ENCODE measurements at places on chromosomes 11 and 22. TPM values are rescaled to one million over a fixed set of nuclear protein-coding genes. Genes with fewer than 3 reads are reported as not detected.

- peak; percentile 78 for DNase-seq
These were observed 53.3 kb downstream of the NCAM1 start for GRCh38 chr11:113014262-113015097.

DNA sequence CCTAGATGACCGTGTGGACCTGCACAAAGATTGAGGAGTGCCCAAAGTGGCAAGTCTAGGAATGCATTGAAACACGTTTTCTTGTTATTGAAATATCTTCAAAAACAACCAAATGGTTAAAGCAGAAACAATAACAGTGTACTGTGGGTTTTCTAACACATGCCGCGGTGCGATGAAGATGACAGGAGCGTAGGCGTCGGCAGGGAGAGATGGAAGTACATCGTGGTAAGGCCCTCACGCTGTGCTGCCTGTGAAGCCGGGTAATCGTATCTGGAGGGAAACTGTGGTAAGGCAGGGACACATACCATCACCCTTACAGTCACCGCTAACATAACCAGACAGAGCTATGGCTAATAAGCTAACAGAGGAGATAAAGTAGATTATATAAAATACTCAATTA lies 261.4 kb downstream of the TBC1D22A start:
- no peak for DNase-seq

- DNase-seq: no peak
These were observed 5.6 kb downstream of the RGL4 start for GRCh38 chr22:23696326-23696851.

- no peak for DNase-seq
These were observed 25.2 kb downstream of the NRXN2 start for GRCh38 chr11:64697663-64698375.

Gene YPEL4
- polyA plus RNA-seq: 1.2 TPM

Gene MIOX
- polyA plus RNA-seq: not detected

Gene MMP8
- polyA plus RNA-seq: 0.51 TPM

Data from heart left ventricle (tissue), 16 donors.